ENCODE measurements at places on chromosomes 1 and 21.
A peak's percentile ranks its signal among the peaks of the same experiment; 100 is the strongest.

- DNase-seq = no peak
Observed at GRCh38 chr1:169584483-169585144, 1.7 kb downstream of the F5 start.

DNA sequence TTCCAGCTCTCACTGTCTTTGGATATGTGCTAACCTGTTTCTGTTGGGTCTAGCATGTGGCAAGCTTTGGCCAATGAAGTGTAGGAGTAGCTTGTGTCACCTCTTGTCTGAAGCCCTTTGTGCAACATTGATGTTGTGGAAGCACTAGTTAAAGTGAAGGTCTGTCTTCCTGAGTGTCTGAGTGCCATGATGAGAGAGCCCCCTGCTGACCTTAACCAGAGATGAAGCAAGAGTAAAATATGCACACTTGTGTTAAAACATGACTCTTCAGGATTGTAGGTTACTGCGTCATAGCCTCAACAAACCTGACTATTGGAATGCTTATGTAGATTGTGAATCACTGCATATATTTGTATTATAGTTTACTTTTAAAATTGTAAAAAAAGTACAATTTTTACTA is 103.7 kb downstream of the NCAM2 start:
- peak; percentile 70 for DNase-seq

DNA sequence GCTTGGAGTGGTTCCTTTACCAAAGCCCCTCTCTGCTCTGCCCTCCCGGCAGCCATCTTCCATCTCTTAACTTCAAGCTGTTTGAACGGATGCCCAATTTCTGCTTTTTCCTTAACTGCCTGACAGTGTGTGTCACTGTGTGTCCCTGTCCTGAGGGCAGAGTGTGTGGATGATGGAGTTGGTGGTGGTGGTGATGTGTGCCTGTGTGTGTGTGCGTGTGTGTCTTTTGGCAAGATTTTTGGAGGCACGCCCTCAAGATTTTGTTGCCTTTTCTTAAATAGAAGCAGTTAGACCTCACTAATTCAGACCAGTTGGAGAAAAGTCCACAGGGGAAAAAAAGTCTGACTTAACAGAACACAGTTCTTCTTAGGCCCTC is 30.3 kb downstream of the SERTAD4 start:
- peak; percentile 56 for DNase-seq

GRCh38 chr21:33201956-33202355 is 27.8 kb upstream of the IFNAR2 start:
- no peak for DNase-seq

DNA sequence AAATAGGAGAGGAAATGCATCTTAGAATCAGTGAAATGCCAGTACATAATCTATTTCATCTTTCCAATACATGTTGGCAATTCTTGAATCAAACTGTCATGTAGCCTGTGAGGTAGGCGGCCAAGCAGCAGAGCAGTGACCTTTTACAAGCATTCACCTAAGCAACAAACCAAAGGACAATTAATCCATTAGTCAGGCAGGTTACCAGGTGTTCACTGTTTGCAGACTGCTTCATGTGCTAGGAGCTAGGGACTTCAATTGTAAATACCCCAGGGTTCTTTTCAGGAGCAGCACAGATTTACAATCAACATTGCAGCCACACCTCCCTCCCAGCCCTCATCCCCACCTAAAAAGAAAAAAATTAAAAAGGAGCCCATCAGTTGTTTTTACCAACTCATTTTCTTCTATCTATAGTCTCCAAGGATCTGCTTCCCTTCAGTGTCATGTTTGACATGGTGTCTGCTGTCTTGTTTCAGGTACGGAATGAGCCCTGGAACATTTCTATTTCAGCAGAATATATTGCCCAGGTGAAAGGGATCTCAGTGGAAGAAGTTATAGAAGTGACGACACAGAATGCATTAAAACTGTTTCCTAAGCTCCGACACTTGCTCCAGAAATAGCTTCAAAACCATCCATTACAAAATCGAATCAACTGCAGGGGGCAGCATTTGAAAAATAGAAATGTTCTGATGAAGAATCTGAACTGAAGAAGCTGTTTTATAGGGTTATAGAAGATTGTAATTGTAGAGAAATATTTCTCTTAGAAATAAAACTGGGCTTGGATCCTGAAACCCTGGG is 23.0 kb downstream of the TATDN3 start:
- peak; percentile 13 for DNase-seq

- DNase-seq = peak; percentile 94
Observed at GRCh38 chr1:164591858-164592257, 32.9 kb downstream of the PBX1 start.

DNA sequence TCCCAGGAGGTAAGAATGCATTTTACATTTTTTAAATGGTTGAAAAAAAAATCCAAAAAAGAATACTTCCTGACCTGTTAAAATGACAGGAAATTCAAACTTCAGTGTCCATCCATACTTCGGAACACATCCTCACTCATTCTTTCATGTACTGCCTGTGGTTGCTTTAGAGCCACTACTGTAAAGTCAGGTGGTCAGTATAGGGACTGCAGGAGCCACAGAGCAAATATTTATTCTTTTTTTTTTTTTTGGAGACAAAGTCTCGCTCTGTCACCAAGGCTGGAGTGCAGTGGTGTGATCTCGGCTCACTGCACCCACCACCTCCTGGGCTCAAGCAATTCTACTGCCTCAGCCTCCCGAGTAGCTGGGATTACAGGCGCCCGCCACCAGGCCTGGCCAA is 124.7 kb downstream of the CLIC6 start:
- DNase-seq = no peak

DNA sequence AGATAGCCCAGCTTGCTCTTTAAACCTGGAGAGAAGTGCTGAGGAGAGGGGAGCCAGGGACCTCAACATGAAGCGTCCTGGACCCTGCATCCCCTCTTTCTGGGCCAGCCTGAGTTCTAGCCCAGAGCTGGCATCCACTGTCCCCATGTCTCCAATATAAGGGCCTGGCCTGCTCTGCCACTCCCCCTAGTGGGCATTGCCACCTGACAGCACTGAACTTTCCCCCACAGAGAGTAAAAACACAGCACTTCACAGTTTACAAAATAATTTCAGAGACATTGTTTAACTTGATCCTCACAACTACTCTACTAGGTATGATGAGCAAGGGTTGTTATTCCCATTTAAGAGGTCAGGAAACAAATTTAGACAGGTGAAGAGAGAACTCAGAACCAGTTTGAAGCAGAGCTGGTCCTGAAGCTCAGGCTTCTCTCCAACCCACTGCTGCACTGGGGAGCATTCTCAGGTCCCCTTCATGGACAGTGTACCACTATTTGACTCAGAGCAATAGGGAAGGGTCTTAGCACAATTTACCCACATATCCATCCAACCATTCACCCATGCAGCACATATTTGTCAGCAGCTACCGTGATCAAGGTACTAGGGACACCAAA is 151.2 kb downstream of the DMRTA2 start:
- peak; percentile 8 for DNase-seq

- no peak for DNase-seq
Observed at GRCh38 chr1:188169971-188170370, 1341.2 kb downstream of the PLA2G4A start.

- DNase-seq = peak; percentile 30
Observed at GRCh38 chr1:204909109-204909508, 38.4 kb downstream of the NFASC start.

- DNase-seq = no peak
Observed at GRCh38 chr1:86950712-86951419, 36.4 kb downstream of the HS2ST1 start.

- DNase-seq = peak; percentile 68
Observed at GRCh38 chr1:56097713-56098112, 481.6 kb downstream of the PLPP3 start.

GRCh38 chr1:113610372-113610771 is 148.9 kb downstream of the PHTF1 start:
- DNase-seq = no peak

DNA sequence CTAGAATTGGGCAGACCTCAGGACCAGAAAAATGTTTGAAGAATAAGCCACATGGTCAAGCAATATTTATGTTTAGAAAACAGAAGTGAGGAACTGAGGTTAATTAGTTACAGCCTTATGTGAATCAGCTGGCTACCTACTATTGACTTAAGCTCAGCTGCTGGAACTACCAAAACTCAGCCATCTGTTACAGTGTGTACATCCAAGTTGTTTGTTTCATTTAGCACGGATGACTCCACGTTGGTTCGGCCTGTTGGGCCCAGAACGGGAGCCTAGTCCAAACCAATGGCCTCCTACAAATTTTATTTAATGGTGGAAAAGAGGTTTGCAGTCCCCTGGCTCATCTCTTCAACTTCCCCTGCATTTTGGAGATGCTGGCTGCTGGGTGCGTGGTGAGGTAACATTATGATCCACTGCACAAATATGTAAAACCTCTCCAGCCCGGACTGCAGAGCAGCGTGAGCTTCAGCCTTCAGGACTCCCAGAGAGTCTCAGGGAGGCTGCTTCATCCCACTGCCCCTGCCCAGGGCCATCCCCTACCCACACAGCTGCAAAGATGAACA is 143.4 kb downstream of the ZZZ3 start:
- peak; percentile 95 for DNase-seq
